ENCODE measurements at places on chromosomes 11 and 22.

DNA sequence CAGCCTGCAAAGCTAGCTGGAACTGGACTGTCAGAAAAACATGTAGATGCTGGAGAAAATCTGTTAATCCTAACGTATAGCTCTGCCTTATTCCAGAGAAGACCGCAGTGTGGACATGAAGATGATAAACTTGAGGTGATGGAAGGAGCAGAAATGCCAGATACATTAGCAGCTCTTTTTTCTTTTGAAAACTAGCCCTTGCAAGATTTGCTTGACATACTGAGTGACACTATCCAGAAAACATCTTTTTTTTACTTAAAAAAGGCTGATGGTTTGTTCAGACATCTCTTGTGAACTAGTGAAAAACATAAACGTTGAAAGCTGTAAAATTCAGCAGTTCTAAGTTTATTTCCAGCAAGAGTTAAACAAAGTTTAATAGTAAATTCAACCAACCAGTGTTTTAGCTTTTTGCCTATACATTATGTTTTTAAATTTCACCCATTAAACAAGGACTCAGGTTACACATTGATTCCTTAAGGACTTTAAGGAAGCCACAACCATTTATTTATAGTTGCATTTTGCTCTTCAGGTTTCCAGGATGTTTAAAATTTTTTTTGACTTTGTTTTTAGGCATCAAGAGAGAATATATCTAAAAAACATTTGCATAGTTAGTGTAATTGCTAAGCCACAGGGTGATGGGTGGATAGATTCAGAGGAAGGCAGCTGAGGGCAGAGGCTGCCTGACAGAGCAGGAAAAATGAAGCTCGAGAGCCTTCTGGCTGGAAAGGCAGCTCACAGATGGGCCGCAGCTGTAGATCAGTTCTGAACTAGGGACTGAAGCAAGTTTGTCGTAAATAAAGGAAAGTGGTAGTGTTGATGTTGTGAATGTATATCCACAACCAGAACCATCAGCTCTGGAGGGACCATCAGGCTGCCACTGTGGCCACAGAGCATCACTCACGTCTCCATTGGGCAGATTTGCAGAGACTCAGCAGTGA lies 9.5 kb downstream of the SNAP29 start:
- DNase-seq: no peak

DNA sequence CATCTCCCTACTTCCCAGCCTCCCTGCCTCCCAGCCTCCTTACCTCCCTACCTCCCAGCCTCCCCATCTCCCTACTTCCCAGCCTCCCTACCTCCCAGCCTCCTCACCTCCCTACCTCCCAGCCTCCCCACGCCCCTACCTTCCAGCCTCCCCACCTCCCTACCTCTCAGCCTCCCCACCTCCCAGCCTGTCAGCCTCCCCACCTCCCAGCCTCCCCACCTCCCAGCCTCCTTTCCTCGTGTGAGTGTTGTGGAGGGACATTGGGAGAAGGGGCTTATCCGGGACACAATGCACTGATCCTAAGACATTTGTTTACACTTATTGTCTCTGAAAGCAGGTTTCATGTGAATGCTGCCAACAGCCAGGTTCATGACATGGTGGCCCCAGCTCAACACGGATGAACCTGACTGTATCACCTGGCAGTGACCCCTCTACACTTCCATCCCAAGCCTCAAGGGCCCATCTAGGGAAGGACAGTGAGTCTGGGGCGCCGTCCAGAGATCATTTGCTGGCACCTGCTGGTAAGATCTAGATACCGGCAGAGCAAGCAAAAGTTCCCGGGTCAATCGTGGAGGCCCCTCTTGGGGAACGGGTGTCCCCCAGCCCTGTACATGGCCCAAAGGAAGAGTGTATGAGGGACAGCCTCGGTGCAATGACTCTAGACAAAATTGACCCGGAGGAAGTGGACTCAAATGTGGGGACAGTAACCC lies 34.5 kb upstream of the TH start:
- DNase-seq: no peak

DNA sequence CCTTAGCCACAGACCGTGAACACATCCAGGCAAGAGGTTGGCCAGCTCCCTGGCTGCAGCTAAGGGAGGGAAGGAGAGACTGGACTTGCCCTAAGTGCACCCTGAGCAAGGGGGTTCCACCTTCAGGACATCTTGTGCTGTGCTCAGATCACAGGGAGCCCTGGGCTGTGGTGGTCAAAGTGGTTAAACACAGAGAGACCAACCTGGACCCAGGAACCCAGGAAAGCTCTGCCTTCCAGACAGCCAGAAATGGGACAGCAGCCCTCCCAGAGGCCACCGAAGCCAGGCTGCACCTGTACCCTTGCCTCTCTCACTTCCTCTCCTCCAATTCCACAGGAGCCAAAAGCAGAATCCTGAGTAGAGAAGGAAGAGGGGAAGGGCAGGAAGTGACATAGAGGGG lies 105.2 kb upstream of the TMEM45B start:
- no peak for DNase-seq

DNA sequence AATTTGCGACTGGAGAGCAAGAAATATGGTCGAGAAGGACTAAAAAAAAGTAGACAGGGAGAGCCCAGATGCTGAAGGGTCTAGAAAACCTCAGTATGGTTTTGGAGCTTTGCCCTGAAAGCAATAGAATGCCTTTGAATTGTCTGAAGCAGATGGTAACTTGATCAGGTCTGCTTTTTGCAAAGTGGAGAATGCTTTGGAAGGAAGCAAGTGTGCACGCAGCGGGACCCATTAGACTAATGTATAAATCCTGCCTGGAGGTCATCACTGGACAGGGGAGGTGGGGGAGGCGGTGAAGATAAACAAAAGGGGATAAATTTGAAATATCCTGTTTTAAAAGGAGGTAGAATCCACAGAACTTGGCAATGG lies 757 bp upstream of the HINFP start:
- no peak for DNase-seq

DNA sequence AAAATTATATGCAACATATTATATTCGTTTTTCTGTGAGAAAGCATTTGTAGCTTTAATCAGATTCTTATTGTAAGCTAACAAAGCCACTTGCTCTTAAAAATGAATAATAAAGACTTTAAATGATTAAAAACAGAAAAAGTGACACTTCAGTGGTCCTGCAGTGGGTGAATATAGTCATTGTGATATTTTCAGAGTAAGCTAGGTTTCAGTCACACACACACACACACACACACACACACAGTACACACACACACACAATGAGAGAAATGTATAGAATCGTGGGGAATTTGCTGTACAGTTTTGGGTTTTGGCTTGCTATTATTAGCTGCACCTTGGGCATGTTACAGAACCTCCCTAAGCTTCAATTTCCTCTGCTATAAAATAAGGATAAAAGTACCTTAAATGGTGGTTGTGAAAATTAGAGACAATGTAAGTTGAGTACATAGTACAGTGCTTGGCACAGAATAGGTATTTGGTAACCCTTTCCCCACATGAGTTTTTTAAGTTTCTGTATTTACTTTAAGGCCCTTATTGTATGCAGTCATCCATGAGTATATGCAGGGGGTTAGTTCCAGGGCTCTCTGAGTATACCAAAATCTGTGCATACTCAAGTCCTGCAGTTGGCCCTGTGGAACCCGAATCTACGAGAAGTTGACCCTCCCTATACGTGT lies 39.8 kb downstream of the CSTPP1 start:
- DNase-seq: no peak

DNA sequence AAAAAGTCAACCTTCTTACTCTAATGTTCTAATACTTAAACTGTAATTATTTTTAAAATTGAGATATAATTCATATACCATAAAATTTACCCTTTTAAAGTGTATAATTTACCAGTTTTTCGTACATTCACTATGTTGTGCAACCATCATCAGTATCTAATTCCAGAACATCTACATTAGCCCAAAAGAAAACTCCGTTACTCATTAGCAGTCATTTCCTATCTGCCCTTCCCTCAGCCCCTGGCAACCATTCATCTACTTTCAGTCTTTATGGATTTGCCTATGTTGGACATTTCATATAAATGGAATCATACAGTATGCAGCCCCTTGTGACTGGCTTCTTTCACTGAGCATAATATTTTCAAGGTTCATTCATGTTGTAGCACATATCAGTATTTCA lies 22.2 kb downstream of the SGSM3 start:
- no peak for DNase-seq

- DNase-seq: no peak
Measured at GRCh38 chr11:95647355-95647754, 142.2 kb downstream of the FAM76B start.

DNA sequence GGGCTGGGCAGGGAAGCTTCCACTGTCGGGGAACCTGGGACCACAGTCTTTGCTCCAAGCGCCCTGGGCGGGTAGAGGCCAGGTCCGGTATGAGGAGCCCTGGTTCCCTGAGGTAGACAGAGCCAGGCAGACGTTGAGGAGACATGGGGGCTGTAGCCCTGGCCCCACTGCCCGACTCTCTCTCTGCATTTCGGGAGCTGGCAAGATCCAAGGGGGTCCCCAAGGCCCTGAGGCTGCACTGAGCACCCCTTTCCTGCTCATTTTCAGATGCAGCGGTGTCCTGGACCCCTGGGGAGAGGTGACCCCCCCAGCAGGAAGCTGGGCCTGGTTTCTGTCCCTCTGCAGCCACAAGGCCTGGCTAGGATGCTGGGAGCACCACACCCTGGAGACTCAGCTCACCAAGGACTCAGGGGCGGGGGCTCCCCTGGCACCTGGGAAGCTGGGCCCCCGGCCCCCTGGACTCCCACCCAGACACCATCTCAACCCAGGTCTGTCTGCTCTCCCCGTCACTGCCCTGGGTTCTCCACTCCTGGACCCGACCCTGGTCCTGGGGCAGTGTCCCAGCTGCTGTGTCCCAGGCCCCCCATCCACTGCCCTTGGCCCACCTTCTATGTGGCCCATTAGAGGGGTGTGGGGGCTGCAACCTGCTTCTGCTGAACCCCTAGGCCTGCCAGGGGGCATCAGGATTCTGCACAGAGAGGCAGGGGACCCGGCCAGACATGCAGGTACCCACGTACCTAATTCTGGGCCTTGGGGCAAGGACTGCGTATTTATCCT lies 15.0 kb upstream of the MUC6 start:
- DNase-seq: no peak

- no peak for DNase-seq
Measured at GRCh38 chr11:76152741-76153570, 53.3 kb downstream of the WNT11 start.

GRCh38 chr11:87366763-87367405 lies 329.1 kb downstream of the TMEM135 start:
- no peak for DNase-seq

DNA sequence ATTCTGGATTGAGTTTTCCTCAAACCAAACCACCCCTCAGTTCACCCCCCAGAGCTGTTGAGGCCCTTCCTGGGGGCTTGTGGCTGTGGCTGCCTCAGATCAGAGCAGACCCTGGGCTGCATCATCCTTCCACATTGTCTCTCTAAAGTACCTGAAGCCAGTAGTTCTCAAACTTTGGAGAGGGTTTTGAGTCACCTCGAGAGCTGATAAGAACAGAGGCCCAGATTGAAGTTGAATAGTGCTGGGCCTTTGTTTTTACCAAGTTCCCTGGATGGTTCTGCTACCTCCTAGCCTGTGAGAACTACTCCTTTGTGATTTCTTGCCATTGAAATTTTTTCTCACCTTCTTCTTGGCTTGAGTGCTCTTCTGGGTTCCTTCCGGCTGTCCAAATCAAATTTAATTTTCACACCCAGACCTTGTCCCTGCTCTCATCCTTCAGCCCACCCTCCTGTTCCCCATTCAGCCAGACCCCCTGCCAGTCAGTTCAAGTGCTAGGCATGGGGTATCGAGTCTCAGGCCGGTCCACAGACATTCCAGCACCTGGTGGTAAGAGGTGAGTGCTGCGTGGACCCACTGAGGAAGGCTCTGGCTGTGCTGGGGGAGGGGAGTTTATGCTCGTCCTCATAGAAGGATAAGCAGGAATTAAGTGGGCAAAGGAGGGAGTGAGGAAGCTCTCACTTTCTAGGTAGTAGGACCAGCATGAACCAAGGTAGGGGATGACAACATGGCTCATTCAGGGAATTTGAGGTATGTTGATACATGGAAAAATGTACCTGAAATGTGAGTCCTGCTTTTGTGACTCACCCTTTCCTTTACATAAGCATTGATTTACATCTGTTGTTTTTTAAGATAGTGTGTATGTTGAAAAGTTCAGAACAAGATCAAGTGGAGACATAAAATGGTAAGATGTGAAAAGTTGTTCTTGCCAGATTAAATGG lies 116.5 kb downstream of the PTPRJ start:
- no peak for DNase-seq

DNA sequence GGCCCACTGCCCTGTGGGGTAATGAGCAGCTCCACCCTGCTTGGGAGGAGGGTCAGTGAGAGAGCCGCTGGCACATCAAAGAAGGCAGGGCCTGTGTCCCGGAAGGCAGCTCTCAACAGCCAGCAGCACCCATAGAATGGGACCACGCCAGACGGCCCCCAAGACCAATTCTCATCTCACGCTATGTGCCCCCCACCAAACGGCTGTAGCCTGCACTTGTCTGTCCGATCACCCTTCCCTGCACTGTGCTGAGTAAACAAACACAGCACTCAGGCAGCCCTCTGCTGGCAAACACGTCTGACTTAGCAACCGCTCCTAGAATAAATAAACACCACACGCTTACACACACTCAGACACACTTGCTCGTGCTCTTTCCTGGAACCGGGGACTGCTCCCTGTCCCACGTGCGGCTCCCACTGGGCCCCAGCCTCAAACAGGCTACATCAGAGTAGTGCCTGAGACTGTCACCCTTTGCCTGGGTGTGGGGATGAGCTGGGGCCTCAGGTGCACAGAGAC lies 53.2 kb upstream of the CDON start:
- DNase-seq: no peak

DNA sequence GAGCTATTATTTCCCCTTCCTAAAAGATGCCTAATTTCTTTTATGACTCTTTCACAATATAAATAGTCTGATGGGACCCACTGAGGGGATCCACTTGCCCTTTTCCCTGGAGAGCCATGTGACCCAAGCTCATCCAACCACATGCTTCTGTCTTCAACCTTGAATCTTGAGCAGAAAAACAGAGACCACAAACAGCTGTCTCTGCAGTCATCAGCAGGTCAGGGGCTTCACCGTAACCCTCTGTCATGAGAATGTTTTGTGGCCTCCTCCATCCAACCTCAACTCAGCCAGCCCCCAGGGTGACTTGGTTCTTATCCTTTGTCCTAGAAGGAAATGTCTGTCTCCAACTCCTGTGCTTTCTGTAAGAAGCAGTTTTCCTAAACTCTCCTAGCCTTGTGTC lies 129.6 kb upstream of the POU2AF2 start:
- no peak for DNase-seq

GRCh38 chr22:39416319-39416718 lies 16.7 kb downstream of the TAB1 start:
- DNase-seq: no peak

GRCh38 chr11:86243396-86243795 lies 1.2 kb upstream of the EED start:
- no peak for DNase-seq

GRCh38 chr22:43094551-43094950 lies 5.4 kb upstream of the TTLL1 start:
- DNase-seq: no peak

Measured in activated CD4-positive, CD25-positive, alpha-beta regulatory T cell treated with anti-CD3 and anti-CD28 coated beads, Interleukin-2, amount 50 U/mL, for 16 hours (primary cell).